ENCODE measurements at places on chromosomes 2 and 18. TPM values are rescaled to one million over a fixed set of nuclear protein-coding genes. Genes with fewer than 3 reads are reported as not detected.

DNA sequence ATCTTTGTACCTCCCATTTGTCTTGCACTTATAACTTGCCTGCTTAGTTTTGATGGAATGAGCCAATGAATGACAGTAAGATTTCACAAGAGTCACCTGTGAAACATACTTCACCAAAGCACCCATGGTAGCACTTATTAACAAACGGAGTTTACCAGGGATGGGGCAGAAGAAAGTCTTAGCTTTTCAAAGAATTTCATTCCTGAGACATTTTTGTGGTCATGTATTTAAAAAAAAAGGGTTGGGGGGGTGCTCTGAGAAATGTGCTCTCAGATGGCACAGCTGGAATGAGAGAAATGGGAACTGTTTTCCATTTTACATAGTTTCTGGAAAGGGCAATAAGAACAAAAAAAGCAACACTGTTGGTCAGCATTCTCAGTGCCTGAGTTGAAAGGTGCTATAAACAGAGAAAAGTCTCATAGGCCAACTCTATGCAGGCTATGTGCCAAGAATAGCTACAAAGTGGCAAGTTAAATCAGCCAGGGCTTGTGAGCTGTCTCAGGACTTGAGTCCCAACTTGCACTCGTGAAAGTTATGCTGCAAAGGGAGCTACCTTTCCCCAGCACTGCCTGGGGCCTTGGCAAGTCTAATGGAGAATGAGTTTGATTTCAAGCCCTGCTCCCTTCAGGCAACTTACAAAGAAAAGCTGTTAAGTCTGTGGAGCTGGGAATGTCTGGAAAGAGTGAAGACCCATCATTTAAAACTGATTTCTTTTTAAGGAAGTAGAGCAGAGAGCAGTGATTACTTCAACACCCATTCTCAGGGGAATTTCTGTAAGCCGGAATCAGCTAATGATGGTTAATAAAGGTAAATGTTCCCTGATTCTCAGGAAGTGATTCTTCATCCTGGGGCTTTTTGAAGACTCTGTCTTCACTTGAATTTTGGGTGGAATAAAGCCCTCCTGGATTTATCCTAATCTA lies 170.6 kb downstream of the SLC8A1 start:
- no peak for DNase-seq

- DNase-seq = no peak
These were observed 5.4 kb downstream of the SOX11 start for GRCh38 chr2:5697562-5697961.

DNA sequence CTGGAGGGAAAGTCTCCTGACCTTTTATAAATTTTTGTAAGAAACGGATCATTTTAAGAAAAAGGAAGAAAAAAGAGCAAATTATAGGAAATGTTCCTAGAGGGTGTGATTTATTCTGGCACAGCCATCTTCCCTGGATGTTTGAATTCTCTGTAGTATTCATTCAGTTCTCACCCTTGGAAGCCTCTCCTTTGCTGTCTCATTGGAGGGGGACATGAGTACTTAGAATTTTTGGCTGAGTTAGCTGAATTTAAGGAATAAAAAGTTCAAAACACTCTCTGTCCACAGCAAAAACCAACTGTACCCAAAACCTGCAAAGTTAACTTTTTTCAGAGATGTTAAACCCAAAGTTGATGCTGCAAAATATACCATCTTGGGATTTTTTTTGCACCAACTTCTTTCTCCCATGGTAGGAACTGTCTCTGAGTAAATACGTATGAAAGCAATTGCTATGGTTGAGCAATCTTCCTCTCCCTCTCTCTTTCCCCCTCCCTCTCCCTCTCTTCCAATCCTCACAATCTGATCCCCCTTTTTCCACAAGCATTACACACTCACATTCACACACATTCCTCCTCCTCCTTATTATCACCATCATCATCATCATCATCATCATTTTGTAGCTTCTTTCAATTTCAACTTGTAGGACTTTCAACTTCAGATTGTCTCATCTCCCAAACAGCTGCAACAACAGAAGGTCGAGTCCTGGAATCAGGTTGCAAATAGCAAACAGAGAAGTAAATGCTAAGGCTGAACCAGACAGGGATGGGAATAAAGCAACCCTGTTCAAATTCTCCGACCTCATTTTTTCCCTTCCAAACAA lies 183.7 kb downstream of the GFPT1 start:
- no peak for DNase-seq

- no peak for DNase-seq
These were observed 16.9 kb upstream of the ALPP start for GRCh38 chr2:232361646-232362045.

DNA sequence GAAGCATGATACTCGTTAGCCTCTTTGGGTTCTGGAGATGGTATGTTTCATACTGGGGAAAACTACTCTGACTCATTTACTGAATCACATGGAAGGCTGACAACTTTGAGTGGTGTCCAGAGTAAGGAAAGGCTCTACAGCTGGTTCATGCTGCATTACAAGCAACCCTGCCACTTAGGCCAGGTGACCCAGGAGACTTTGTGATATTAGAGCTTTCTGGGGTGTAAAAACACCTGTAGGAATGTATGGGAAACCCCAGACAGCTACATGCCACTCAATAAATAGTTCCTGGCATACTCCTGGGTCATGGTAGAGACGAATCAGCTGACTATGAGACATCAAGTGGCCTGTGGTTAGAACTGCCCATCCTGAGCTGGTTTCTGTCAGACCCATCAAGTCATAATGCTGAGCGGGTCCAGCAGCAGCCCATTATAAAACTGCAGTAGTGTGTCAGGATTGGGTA lies 21.3 kb upstream of the TCF7L1 start:
- no peak for DNase-seq

Gene ACAA2
- polyA plus RNA-seq = 85.8 TPM

DNA sequence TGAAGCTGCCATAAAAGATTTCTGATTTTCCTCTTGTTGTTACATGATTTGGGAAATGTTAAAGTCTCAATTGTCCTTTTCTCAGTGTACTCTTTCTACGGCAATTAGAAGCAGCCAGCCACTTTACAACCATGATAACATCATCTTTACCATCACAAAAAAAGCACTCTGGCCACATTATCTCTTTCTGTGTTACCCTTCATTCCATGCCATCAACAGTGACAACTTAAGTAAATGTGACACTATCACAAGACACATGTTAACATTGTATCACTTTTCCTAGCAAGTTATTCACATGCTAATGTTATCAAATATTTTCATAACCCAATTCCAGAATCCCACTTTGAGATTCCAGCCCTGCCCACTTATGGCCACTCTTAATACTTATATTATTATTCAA lies 131.2 kb downstream of the TMX3 start:
- no peak for DNase-seq

Gene EFHD1
- polyA plus RNA-seq = 3.5 TPM

DNA sequence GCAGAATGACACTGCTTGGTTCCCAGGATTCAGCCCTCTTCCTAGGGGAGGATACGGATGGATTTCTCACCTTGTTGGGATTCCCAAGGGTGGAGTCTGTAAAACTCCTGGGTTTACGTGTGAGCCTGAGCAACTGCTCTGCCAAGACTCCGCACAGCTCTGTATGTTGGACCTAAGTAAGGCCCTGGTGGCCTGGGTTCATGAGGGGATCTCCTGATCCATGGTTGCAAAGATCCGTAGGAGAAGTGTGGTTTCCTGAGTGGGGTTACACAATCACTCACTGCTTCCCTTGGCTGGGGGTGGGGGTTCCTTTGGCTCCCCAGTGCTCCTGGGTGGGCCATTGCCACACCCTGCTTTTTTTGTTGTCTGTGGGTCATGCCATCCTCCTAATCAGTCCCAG lies 37.7 kb downstream of the ANKRD12 start:
- no peak for DNase-seq
